ENCODE measurements at places on chromosomes 2 and 18.

GRCh38 chr18:34990597-34990996, 50.6 kb upstream of the MAPRE2 start:
- peak; percentile 45 for DNase-seq

DNA sequence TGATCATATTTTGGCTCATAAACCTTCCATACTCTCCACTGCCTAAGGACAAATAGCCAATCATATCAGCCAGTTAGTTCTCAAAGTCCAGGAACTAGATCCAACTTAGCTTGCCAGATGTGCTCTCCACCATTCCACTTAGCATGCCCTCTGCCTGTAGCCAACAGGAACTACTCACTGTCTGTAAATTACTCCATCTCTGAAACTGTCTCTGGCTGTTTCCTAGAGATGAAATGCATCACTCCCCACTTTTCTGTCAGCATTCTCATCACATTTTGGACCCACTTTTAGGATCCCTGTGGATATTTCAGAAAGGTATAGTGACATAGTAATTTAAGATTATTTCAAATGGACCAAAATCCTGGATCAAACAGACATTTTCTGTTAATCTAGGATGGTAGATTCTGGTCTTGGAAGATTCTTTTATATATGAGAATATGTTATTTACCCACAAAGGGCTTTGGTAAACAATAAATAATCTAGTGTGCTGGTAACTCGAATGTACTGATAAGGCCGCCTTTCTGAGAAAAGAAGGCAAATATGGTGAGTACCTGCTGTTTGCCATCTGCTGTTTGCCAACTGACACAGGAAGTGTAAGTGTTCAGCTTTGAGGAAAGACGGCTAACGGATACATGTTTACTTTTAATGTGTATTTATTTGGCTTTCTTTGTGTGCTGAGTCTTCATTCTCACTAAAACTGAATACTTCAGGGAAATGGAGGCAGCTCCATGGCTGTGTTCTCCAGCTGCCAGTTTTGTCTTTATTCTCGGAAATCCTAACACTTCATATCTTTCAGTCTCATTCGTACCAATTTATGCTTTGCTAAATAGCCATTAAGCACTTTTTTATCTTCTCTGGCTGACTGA, 79.5 kb downstream of the EVA1A start:
- no peak for DNase-seq

DNA sequence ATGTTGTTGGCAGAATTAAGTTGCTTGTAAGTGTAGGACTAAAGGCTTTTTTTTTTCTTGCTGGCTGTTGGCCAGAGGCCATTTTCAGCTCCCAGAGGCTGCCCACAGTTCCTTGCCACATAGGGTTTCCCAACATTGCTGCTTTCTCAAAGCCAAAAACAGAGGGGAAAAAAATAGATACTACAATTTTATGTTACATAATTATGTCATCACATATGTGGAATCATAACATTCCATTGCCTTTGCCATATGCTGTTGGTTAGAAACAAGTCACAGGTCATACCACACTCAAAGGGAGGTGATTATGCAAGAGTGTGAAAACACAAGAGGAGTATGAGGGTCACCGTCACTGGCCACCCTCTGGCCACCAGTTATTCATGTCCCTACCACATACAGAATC, 154.5 kb downstream of the RTN4 start:
- no peak for DNase-seq

GRCh38 chr2:130393318-130393910, 37.6 kb downstream of the PTPN18 start:
- DNase-seq = no peak

GRCh38 chr2:8885449-8886201, 48.2 kb upstream of the KIDINS220 start:
- DNase-seq = no peak

- no peak for DNase-seq
Measured at GRCh38 chr18:74290794-74291471, 830 bp downstream of the CYB5A start.

GRCh38 chr2:33412920-33413319, 63.5 kb upstream of the RASGRP3 start:
- DNase-seq = peak; percentile 48

DNA sequence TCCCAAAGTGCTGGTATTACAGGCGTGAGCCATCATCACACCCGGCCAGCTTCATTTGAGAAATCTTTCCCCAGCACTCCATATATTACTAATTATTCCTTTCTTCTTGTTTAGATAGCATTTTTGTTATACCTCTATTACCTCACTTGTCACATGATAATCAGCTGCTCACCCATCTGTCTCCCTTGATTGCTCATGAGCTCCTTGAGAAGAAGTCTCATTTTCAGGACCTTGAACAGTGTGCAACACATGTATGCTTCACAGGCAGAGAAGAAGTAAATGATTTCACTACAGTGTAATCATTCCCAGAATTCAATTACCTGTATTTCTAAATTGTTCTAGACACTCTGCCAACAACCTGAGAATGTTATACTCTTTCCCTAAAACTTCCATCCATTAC, 6.2 kb downstream of the PAIP2B start:
- no peak for DNase-seq

GRCh38 chr18:4284528-4284927, 170.6 kb downstream of the DLGAP1 start:
- DNase-seq = peak; percentile 2

Data from COLO829 (cell line).